ENCODE measurements at places on chromosomes 2 and 18.

- no peak for DNase-seq
These were observed 90.2 kb downstream of the ACTR2 start for GRCh38 chr2:65317841-65318240.

- no peak for DNase-seq
These were observed 66.7 kb upstream of the DNAJC10 start for GRCh38 chr2:182649316-182649715.

DNA sequence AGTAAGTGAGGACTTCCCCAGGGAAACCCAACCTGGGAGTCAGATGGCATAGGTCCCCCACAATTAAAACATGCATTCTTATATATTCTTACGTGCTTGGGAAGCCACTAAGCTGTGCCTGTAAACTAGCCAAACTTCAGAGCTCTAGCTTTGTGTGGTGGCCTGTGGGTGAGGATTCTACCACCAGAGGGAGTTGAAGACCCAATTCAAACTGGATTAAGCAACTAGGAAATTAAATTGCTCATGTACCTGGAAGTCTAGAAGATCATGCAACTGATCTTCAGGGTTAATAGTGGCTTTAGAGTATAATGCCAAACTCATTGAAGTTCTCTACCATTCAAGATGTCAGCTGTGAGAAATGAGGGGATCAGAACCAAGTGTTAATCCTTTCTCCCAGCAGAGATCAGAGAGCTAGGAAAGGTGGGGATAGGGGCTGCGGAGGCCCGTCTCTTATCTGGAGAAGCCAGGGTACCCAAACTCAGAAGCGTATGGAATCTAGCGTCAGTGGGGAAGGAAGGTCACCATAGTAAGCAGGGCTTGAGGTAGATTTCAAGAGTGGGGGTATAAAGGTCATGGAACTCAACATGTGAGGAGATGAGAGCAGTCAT is 53.2 kb upstream of the CCDC85A start:
- peak; percentile 19 for DNase-seq

DNA sequence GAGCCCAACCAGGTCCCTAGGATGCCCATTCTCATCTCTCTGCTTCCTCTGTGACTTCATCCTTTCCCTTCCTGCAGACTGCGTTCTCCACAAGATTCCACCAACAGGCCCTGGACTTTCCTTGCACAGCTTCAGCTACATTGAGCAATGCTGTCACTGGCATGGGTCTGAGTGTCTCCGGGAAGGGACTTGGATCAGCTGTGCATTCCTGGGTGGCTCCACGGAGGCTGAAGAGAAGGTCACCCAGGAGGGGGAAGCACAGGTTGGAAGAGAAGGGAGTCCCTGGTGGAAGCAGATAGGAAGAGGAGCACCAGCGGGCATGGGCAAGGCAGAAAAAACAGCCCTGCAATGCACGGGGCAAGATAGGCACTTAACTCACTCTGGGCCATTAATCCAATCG is 140.5 kb downstream of the UXS1 start:
- DNase-seq, result no peak

GRCh38 chr18:76392349-76392748 is 102.7 kb downstream of the ZNF516 start:
- DNase-seq, result no peak

DNA sequence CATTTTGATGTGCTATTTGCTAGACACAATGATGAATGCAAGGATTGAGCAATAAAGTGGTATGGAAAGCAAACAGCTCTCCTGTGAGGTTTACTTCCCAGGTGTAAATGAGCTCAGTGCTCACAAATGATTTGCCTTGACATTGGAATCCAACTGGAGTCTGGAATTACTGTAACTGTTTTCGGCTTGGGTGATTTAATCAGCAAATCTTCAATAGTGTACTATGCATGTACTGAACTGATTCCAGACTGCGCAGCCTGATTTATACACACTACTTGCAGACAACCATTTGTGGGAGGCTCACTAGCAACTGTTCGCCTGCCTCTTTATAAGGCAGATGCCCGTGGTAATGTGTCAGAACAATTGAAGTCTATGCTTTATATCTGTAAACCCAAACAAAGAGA is 27.9 kb upstream of the SOX11 start:
- no peak for DNase-seq

GRCh38 chr18:64103986-64104385 is 44.9 kb downstream of the LINC00305 start:
- no peak for DNase-seq

DNA sequence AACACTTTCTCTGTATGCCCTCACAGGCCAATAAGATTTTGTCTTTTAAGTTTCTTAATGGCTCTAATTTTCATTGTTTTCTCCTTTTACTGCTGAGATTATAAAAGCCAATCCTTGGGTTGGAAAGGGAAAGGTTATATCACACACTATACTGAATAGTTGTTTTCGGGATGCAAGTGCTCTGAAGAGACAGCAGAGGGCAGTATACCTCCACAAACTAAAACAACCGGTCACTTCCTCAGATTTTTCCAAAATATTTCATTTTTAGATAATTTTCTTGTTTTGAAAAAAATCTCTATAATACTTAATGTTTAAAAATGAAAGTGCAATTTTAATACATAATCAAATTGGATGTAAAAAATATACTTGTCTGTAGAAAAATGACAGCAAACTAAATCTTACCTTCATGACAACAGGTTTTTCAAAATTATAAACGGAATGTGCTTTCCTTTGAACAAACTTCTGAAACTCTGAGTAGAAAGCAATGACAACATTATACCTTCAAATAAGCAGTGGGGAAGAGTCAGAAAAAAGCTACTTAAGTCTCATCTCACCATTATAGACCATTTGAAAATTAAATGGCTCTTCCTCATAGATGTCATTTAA is 82.7 kb downstream of the ORC4 start:
- DNase-seq, result no peak

DNA sequence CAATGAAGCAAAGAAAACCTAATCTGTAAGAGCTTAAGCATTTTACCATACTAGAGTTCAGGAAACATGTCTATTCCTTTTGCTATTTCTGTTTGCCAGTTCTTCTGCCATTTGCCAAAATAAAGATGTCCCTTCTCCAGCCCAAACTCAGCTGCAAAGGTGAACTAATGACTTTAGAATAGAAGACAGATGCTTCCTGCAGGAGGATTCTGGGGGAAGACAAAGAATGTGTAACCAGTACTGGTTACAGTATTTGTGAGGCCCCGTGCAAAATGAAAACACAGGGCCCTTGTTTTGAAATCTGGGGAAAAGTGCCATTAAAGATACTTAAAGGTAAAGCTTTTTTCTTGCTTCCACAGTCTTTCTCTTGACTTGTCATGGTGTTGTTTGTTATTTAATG is 34.3 kb upstream of the MTX2 start:
- DNase-seq, result no peak

GRCh38 chr2:161337247-161337646 is 29.0 kb downstream of the PSMD14 start:
- DNase-seq, result no peak

GRCh38 chr2:192373221-192373620 is 178.5 kb upstream of the TMEFF2 start:
- DNase-seq, result no peak

GRCh38 chr2:169023161-169023560 is 8.0 kb downstream of the ABCB11 start:
- DNase-seq, result no peak

- DNase-seq, result no peak
These were observed 47.2 kb downstream of the ATIC start for GRCh38 chr2:215358891-215359575.

DNA sequence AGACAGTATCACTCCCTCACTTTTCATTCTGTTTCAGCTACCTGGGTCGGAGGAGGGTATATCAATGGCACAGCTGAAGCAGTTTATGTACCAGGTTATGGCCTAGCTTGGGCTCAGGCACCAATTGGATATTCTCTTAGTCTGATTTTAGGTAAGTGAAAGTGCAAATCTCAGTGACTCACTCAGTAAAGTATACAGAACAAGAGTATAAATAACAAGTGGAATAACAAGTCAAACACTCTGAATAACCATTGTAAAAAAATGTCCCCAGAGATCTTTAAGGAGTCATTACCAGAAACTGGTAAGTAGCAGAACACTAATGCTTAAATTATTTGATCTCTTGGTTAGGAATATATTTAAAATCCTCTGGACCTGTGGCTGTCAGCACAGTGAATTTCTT is 5.7 kb downstream of the SLC5A7 start:
- DNase-seq, result no peak

DNA sequence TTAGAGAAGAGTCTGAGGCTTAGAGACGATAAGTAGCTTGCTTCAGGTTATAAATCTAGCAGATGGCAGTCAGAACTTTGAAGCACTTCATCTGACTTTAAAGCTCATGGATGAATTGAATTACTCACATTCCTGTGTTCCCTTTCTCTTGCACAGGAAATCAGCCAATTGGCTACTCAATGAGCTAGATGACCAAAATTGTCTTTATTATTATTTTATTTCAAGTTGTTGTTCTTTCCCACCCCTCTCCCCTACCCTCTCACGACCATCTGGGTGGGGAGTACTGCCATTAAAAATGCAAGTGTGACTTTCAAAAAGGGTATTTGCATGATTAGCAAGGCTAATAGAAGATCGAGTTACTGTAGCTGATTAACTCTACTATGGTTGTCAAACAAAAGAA is 491.1 kb downstream of the NR4A2 start:
- no peak for DNase-seq

GRCh38 chr2:240452462-240453256 is 17.2 kb downstream of the GPC1 start:
- DNase-seq, result no peak

GRCh38 chr18:76441668-76442412 is 53.2 kb downstream of the ZNF516 start:
- no peak for DNase-seq

- no peak for DNase-seq
These were observed 74.5 kb downstream of the PIEZO2 start for GRCh38 chr18:11074889-11075288.

- no peak for DNase-seq
These were observed 20.8 kb upstream of the CHN1 start for GRCh38 chr2:175025946-175026345.

- no peak for DNase-seq
These were observed 112.3 kb downstream of the LNPK start for GRCh38 chr2:175889701-175890302.

DNA sequence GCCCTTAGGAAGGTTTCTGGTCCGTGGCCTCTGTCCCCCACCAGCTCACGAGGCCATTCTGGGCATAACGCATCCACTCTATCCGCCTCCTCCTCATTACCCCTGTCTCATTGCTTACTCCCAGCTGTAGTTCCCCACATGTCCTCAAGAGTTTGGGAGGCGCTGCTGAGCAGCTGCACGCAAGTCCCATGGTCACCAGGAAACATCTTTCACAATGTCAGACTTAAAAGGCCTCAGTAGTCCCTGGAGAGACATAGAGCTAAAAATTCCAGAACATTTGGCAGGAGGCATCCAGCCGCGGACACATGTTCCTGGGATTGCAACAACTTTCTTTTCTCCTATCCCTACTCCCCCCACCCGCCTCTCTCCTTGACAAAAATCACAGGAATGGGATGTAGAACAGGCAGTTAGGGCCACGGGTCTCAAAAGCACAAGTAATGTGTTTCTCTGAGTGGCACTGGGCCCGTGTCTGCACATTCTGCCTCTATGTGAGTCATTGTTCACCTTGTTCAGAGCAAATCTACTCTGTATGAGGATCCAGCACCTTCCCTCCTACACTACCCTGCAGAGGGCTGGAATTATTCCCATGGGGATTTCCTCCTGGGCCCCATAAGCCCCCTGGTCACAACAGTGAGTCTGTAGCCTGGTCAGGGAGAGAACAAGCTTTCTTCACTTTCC is 8.1 kb downstream of the LBH start:
- peak; percentile 82 for DNase-seq

GRCh38 chr2:64820901-64821300 is 167.2 kb upstream of the SERTAD2 start:
- DNase-seq, result no peak

DNA sequence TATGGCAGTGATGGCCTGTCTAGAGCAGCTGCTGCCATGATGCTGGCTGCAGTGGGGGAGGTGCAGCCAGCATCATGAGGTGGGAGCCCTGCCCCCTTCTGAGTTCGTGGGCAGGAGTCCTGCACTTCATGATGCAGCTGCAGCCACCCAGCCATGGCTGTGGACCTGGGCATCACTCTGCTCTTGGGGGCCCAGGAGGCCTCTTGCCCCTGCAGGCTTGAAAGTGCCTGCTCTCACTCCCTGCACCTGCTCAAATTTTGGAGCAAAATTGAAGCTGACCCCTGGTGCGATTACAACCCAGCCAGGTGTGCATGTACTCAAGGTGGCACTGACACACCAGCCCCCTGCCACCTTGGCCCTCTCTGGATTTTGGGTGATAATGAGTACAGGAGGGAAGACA is 712.9 kb downstream of the NUP35 start:
- no peak for DNase-seq

DNA sequence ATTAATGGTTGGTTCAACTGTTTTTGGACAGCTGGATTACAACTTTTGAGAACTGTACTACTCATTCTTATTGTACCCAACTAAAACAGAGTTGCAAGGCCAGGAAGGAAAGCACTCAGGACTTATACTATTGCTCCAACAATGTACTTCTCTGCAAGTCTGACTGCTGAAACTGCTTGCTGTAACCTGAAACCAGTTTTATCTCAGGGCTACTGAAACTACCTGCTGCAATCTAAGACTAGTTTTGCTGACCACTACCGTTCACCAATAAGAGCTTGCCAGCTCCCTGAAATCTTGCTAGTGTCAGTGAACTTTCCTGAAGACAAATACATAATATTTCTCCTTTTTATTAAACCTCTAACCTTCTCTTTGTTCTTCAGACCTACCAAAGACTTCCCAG is 157.3 kb downstream of the CDCA7 start:
- no peak for DNase-seq

DNA sequence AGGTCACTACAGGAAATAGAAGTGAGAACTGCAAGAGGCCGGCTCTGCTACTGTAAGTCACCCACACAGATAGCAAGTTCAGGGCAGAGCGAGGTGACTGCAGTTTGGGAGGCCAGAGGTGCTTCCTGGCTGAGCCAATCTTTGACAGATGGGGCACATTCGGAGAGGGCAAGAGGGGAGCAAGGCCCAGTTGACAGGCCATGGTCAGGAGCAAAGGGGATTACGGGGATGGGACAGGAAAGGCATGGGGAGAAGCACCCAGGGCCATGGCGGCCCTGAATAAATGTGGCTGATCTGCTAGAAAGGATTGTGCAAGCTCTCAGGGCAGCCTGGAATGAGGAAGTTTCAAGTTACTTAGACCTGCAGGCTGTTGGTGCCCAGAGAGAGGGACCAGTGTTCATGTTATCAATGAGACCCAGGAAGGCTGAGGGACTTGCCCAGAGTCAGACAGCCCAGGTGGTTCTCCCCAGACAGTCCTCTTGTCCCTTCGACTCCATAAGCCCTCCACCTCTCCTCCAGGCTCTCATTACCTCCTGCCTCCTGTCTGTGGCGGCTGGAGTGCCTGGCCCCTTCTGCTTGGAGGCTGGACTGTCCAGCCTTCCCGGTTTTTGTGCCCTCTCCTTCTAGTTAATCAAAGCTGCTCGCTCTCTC is 123.3 kb downstream of the CTIF start:
- DNase-seq, result no peak

DNA sequence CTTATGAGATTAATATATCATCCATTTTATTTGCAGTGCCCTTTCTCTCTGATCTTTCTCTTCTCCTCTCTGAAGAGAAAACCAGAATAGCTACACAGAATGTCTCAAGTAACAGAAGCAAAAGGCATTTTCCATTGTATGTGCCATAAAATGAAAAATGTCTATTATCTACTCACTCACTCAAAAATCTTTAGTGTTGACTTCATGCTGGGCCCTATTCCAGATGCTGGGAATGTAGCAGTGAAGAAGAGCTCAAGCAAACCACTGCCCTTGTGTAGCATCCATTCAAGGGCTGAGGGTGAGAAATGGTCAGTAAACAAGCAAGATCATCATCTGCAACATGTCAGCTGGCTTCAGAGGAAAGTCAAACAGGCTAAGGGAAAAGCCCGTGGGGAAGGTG is 427.7 kb downstream of the METTL4 start:
- DNase-seq, result peak; percentile 5

Data from GM04503 (cell line).